ENCODE measurements at places on chromosomes 3 and 15. TPM values are rescaled to one million over a fixed set of nuclear protein-coding genes. Genes with fewer than 3 reads are reported as not detected.

DNA sequence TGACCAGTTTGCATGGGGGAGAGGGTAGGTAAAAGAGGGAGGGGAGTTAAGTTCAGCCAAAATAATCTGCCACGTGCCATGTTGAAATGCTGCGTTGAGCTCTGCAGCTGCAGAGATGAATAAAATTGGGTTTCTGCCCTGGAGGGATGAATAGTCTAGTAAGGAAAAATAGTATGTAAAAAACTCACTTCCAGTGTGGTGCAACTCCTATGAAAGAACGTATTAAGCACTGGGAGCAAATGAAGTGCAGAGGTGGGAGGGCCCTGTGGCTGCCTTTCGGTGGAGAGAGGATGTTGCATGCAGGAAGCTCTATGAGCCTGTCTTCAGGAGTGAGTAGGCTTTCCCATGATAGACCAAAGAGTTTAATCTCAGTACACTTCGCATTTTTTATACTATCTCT is 8.6 kb downstream of the CEP63 start:
- DNase-seq = no peak

GRCh38 chr3:42653303-42653559 is 266 bp upstream of the ZBTB47 start:
- DNase-seq = no peak

The CHRNA5 gene
- polyA plus RNA-seq = 3.2 TPM

DNA sequence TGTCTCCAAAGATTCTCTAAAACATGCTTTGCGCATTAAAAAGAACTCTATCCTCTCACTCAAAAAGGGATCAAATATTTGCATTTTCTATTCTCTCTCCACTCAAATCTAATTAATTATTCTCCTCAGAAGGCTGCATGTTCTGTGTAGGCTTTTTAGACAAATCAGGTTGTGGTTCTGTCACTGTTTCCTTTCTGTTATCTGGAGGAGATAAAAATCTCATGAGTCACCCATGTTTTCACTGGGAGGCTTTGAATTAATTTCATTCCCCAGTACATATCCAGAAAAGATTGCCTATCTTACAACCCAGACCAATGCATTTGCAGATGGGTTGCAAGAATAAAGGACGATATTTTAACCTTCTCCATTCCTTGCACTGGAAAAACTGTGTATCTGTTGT is 446.5 kb downstream of the GRM7 start:
- DNase-seq = no peak

The FRG2C gene
- polyA plus RNA-seq = not detected
